ENCODE measurements at places on chromosomes 7 and 10. TPM values are rescaled to one million over a fixed set of nuclear protein-coding genes. Genes with fewer than 3 reads are reported as not detected.

GRCh38 chr7:48933549-48934085 is 9.3 kb downstream of the CDC14C start:
- no peak for DNase-seq

GRCh38 chr7:47375121-47375938 is 206.6 kb downstream of the TNS3 start:
- DNase-seq, result no peak

- no peak for DNase-seq
Observed at GRCh38 chr7:69770613-69771012, 172.3 kb downstream of the AUTS2 start.

GHRHR gene
- polyA plus RNA-seq, result not detected

H2BK1 gene
- polyA plus RNA-seq, result not detected

Measured in mammary epithelial cell (primary cell).